ENCODE measurements at places on chromosomes 3 and 15.

- no peak for DNase-seq
Measured at GRCh38 chr3:156888576-156888975, 62.4 kb downstream of the LEKR1 start.

DNA sequence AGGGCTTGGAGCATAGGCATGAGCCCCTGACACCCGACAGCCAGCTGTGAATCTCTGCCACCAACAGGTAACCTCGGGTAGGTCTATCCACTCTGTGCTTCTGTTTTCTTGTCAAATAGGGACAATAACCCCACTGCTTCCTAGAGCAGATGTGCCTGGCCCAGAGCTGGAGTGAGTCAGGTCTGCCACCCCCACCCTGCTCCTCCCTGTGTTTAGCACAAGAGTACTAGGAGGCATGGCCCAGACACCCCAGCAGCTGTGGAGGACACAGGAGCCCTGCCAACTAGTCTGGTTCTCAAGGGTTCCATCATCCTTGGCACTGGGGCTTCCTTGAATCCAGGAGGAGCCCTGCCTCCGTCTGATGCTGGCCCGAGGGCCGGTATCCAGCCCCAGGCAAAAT is 33.7 kb upstream of the TMEM115 start:
- no peak for DNase-seq

DNA sequence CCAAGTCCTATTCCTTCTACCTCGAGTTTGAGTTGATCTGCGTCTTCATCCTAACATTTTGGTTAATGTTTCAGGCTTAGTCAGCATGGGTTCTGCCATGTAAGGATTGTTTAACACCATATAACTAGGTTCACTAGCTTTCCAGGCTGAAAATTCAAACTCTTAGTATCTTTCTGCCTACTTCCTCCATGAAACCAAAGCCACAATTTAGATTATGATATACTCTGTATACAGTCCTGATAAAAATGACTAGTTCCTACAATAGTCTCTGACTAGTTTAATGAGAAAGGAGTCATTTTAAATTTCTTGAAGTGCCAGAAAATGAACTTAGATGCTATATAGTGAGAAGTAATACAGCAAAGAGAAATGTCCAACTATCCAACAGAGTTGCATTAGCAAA is 6.6 kb upstream of the BTLA start:
- DNase-seq = no peak

GRCh38 chr3:56087451-56088053 is 380.7 kb downstream of the ERC2 start:
- no peak for DNase-seq

GRCh38 chr3:73024836-73025235 is 28.2 kb downstream of the PPP4R2 start:
- no peak for DNase-seq

DNA sequence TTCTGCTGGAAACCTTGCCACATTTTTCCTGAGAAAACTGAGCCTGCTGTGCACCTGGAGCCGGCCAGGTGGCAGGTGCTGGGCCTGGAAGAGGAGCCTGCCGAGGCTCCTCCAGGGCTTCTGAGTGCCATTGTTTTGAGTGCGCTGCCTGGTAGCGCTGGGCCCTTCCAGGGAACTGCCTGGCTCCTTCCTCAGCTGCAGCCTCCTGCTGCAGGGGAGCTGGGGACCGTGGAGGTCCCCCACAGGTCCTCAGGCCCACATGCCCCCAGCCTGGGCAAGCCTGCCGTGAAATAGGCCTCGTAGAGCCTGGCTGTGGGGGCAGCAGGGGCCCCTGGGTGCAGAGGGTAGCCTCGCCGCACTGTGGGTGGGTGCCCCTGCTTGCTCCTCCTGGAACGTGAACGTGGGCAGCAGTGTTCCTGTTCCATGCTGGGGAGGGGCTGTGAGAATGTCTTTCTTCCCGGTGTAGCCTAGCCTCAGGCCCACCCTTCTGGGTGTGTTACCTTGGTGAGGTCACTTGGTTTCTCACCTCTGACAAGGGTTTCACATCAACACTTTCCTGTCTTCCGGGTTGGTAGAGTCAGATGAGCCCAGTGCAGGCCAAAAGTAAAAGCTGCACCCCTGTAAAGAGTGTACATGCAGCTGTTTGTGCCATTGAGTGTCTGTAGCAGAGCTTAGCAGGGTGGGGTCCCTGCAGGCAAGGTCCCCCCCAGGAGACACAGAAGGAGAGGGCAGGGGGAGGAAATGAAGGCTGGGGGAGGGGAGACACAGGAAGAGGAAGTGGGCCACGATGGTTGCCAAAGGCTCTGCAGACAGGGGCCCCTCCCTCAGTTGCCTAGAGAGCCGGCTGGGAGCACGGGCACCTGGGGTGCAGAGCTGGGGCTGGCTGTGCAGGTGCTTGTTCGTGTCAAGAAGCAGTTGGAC is 34.5 kb downstream of the KLF13 start:
- no peak for DNase-seq

GRCh38 chr15:101504866-101505609 is 15.5 kb upstream of the PCSK6 start:
- no peak for DNase-seq

- peak; percentile 80 for DNase-seq
Measured at GRCh38 chr3:139122221-139122581, 77.5 kb upstream of the PRR23C start.

GRCh38 chr3:140143367-140144069 is 208.5 kb downstream of the CLSTN2 start:
- DNase-seq = no peak

DNA sequence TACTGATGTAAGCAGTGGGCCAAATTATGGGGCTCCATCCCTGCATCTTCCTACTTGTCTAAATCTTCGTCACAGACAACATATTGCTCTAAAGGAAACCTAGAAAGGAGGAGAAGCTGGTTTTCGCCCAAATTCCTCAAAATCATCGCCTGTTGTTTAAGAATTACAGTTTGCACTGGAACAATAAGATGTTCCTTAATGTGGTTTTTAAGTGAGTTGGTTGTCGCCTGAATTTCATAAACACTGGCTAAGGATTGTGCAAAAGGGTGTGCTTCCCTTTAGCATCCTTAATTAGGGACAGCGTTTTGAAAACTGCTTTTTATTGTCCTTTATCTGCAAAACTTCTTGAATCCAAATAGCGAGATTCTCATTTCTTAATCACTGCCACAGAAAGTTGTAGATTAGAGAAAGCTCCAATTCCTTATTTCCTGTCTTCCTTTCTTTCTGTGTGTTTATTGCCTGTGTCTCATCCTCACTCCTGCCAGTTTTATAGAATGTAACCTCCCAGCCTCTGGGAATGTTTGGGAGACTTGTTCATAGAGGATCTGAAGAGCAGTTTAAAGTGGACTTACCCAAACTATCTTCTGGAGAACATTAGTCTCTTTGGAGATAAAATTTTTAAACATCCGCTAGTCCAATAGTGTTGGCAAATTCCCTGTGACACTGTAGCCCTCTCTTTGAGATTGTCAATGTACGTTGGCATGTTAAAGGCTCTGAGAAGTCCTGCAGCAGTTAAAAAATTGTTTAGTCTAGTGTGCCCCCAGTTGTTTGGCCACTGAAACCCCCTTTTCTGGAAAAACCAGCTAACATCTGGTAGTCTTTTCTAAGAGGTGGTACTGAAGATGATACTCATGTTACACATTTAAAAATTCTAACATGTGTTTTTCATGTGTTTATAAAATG is 50.4 kb downstream of the FLNB start:
- peak; percentile 84 for DNase-seq

DNA sequence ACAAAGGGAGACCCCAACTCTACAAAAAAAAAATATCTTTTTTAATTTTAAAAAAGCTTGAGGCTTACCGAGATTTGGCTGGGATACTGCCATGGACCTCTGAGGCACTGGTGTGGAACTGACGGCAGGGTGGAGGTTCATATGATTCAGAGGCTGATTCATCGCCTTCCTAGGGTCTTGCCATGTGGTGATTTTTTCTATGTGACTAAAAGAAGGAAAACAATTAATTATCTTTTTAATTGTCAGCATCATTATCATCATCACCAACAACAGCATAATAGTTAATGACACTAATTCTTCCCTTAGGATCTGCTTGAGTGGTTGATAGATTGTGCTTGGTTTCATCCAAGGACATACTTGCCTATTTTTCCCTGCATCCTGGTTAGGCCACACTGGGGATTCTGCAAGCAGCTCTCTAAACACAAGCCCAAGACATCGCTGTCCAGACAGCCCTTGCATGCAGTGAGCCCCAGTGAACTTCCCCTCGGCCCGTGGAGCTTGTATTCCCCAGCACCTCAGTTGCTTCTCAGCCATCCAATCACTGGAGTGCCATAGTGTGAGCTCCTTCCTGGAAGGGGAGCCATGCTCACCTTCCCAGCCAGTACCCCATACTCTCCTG is 84.9 kb downstream of the WWTR1 start:
- no peak for DNase-seq

- no peak for DNase-seq
Measured at GRCh38 chr3:11996480-11996879, 7.7 kb upstream of the SYN2 start.

- DNase-seq = no peak
Measured at GRCh38 chr15:74431645-74432044, 2.1 kb downstream of the SEMA7A start.

DNA sequence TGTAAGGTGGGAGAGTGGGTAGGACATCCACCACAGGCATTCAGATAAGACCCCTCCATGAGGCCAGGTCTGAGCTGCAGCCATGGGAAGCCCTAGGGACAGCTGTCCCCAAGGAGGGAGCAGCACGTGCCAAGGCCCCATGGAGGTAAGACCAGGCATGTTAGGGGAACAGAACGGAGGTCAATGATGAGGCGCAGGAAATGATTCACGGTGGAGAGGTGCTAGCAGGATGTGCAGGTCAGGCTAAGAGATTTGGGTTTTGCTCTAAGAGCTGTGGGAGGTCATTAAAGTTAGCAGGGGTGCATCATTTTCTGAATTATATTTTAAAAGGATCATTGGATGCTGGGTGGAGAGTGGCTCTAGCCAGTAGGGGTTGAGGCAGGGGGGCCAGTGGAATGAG is 66.4 kb upstream of the SNRPA1 start:
- no peak for DNase-seq

GRCh38 chr15:53324061-53324460 is 435.4 kb downstream of the WDR72 start:
- DNase-seq = no peak

DNA sequence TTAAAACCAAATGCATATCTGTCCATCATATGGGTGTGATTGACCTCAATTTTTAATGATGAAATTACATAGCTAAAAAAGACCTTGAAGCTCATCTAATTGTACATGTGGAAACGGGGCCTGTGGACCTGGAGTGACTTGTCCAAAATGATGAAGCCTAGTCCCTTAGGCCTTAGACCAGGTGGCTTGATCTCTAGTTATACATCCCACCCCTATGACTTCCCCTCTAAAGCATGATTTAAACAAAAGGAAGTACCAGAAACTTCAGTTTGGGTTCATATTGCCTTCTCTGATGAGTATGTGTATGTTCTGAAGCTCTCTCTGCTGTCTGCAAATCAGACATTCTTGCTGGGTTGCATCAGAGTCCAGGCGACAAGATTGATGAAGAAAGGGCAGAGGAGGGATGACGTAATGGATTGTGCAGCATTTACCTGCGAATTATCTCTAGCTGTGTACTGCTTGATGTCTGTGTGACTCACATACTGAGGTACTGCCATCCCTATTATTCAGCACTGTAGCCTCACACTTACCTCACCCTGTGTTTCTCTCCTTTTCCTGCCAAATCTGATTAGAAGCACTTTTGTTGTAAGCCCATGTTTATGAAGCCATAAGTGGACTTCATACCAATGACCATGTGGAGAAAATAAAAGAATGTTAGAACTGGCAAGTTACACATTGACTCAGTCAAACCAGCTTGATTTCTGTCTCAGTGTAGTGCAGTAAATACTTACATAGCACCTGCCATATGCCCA is 111.5 kb downstream of the FILIP1L start:
- DNase-seq = peak; percentile 72

GRCh38 chr15:38085114-38085513 is 150.7 kb downstream of the TMCO5A start:
- DNase-seq = no peak

DNA sequence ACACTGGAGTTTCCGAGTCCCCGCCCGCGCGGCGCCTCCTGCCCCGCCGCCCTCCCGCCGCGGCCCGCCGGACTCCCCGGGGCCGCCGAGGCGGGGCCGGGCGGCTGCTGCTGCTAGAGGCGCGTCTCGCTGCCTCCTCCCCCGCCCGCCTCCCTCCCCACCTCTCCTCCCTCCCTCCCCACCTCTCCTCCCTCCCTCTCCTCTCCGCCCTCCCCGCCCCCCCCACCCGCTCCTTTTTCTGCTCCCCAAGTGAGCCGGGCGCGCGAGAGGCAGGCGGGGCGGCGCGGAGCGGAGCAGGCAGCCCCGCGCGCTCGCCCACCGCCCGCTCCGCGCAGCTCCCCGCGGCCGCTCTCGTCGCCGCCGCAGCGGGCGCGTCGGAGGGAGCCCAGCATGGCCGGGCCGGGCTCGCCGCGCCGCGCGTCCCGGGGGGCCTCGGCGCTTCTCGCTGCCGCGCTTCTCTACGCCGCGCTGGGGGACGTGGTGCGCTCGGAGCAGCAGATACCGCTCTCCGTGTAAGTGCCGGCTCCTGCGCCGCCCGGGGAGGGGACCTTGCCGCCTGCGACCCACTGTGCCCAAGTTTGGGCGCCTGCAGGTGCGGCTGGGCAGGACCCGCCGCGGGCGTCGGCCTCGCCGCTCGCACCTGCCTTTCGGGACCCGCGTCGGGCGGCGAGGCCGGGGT is at the start of gene CACNA2D3:
Gene CACNA2D3, plus strand, starts transcription at position 229 of the 679 bp plus-strand sequence.
- DNase-seq = no peak

- peak; percentile 58 for DNase-seq
Measured at GRCh38 chr15:52481915-52482314, 46.8 kb downstream of the MYO5A start.

DNA sequence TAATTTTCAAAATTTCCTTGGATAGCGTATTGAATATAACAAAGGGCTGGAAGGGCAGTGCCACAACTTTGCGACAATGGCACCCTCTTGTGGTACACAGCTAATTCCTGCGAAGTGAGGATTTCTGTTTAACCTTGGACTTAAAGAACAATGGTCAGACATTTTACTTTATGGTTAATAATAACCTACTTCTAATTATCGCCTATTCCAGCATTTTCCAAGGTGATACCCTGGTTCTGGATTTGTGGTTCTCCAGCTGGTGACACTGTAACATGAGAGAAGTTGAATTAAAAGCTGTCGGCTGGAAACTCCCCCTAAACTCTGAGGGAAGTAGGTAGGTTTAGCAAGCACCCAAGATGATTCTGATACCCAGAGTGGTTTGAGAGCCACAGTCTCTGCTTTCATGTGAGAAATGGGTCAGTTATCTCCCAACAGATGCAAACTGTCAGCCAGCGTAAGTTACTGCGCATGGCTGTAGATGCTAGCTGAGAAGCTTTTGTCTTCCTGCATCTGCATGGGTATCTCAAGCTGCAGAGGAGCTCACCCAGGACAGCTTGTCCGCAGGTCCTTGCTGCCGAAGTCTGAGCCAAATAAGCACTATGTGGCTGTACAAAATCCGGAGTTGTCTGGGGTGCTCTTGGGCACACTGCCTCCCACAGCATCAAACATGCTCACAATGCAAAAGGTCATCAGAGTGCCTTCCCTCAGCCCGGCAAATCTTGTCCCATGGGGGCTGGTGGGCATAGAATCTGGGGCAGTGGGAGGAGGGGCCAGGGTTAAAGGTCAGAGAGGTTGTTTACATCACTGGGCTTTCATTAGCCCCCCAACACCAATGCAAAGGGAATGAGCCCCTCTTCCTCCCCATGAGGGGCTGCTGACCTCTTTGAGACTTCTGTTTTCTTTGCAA is 6.6 kb upstream of the CHSY1 start:
- no peak for DNase-seq

GRCh38 chr15:85485956-85486567 is 105.7 kb downstream of the AKAP13 start:
- DNase-seq = peak; percentile 52

GRCh38 chr3:140152851-140153639 is 218.1 kb downstream of the CLSTN2 start:
- DNase-seq = no peak

GRCh38 chr3:43869491-43869890 is 178.8 kb downstream of the ABHD5 start:
- no peak for DNase-seq

GRCh38 chr15:73751899-73752805 is 999 bp downstream of the INSYN1 start:
- DNase-seq = no peak

Measured in GM04504 (cell line).